ENCODE measurements at places on chromosomes 6 and 20.

DNA sequence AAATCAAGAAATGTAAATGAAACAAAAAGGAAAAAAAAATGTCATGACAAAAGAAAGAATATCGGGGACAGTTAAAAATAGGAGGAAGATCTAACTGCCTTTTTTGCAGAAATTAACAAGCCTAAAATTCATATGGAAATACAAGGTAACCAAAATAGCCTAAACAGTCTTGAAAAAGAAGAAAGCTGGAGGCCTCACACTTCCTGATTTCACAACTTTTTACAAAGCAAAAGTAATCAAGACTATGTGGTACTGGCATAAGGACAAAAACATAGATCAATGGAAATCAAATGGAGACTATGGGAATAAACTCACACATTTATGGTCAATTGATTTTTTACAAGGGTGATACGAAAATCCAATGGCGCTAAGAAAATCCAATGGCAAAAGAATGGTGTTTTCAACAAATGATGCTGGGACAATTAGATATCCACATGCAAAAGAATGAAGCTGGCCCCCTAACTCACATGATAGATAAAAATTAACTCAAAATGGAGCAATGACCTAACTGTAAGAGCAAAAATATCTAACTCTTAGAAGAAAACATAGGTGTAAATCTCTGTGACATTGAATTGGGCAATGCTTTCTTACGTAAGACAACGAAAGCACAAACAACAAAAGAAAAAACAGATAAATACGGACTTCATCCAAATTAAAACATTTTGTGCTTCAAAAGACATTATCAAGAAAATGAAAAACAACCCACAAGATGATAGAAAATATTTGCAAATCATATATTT is 24.5 kb downstream of the MAP3K5 start:
- DNase-seq: no peak

GRCh38 chr6:133001040-133001565 is 186.7 kb downstream of the RPS12 start:
- DNase-seq: no peak

DNA sequence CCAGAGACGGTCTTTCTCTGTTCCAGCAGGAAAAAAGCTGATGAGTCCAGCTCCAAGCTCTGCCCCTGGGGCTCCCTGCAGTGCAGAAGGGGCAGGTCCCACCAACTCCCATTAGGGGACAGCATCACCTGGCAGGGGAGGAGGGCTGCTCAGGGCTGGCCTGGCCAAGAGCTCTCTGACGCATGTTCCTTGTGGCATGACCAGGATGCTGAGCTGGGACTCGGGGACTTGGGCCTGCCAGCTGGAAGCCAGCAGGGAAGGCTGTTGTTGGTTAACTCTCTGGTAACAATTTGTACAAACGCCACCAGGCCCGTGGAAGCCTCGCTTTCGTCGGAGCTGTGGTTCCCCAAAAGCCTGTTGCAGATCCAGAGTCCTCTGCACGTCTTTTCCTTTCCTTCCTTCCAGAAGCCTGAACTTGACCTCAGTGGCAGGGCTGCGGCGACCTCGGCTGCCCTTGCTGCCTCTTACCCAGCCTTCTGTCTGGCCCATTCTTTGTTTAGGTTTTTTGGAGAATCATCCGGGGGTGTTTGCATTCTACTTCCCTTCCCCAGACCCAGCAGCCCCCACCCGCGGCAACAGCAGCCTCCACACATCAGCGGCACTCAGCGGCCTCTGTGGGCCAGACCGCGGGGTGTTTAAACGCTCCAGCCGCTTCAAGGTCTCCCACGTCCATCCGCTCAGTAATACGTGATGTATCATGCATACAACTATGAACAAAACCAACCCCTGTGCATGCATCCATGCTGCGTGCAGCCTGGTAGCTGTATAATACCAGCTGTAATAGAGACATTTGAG is 63.3 kb downstream of the GNAS-AS1 start:
- no peak for DNase-seq

GRCh38 chr20:13455713-13456112 is 183.0 kb downstream of the TASP1 start:
- no peak for DNase-seq

GRCh38 chr6:25066593-25066992 is 130.8 kb upstream of the RIPOR2 start:
- DNase-seq: no peak

DNA sequence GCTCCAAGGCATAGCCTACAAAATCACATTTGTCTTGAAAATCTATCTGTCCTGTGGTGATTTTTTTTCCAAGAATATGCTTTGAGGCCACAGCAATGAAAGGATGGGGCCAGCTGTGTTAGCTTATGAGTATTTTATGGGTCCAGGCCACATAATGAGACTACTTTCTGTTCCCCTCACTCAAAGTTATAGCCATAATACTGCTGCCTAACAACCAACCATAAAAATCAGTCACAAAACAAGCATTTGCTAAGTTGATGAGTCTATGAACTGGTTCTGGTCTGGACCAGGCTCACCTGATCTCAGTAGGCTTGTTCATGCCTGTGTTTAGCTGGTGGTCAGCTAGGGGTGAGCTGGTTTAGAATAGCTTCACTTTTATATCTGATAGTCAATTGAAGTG is 192.5 kb upstream of the PLCB4 start:
- DNase-seq: no peak

DNA sequence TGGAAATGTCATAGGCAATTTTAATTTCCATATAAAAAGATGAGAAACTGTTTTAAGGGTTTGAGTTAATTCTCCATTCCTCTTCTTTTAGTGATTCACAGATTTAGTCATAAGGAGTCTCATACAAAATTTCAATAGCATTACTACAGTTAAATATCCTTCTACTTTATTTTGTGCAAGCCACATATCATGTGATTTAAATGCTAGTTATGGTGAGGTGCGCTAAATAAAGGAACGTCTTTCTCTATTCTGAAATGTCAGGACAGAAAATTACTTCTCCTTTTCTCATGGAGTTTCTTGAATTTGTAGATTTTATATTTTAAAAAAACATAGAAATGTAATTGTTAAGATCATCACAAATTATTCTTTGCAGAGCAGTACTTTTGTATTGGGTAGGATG is 50.0 kb upstream of the SUPT3H start:
- DNase-seq: no peak

- DNase-seq: no peak
Measured at GRCh38 chr6:135860361-135860760, 8.9 kb downstream of the PDE7B start.

DNA sequence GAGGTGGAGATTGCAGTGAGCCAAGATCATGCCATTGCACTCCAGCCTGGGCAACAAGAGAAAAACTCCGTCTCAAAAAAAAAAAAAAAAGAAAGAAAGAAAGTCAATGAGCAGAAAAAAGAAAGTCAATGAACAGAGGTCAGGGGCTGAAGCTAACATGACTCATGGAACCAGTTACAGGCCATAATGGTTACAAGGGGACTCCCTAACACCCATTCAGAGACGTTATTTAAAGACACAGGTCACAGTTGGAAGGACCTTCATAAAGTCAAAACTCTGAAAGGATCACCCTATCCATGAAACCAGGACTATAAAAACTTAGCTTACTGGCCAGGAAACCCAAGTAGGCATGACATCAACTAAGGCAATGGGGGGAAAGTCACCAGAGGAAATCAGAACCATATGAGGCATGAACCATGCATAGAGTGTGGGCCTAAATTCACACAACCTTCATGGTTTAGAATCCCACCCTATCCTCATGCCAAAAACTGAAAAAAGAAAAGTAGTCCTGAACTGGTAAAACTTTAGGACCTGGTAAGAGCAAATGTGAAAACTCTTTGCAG is 18.2 kb downstream of the FBXL4 start:
- no peak for DNase-seq

All from stimulated activated CD4-positive, alpha-beta T cell treated with anti-CD3 and anti-CD28 coated beads, Interleukin-2, amount 100 ng/mL, for 4 hours (primary cell).